ENCODE measurements at places on chromosomes 6 and 20. TPM values are rescaled to one million over a fixed set of nuclear protein-coding genes. Genes with fewer than 3 reads are reported as not detected.
A peak's percentile ranks its signal among the peaks of the same experiment; 100 is the strongest.

- DNase-seq = no peak
Observed at GRCh38 chr20:49894073-49894470, 21.3 kb downstream of the SPATA2 start.

DNA sequence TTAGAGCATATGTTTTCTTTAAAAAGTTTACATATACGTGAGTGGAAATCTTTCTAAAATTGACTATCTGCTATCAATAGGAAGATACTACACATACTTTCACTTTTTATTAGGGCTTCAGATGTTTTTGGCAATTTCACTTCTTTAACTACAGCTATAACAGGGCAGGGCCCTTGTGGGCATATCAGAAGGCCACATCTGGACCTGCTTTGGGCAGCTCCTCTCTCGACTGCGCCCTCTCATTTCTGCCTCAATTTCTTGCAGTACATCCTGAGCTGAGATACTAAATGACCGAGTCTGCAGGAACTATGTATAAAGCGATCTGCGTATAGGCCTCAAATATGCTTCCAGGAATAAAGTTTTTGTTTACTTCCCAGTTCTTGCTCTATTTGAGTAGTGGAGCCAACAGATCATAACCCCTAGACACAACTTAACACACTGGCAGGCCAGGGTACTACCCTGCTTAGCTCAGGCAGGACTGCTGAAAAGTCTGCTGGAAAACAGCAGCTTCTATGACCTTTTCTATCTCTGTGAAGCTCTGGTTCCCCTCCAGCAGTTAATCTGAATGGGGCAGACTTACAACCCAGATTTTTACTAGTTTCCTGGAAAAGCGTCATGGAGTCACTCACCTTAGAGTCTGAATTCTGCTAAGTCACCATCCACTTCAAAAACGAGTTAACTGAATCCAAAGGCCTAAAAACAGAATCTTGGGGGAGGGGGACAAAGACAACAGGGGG lies 12.7 kb downstream of the GCLC start:
- DNase-seq = no peak

DNA sequence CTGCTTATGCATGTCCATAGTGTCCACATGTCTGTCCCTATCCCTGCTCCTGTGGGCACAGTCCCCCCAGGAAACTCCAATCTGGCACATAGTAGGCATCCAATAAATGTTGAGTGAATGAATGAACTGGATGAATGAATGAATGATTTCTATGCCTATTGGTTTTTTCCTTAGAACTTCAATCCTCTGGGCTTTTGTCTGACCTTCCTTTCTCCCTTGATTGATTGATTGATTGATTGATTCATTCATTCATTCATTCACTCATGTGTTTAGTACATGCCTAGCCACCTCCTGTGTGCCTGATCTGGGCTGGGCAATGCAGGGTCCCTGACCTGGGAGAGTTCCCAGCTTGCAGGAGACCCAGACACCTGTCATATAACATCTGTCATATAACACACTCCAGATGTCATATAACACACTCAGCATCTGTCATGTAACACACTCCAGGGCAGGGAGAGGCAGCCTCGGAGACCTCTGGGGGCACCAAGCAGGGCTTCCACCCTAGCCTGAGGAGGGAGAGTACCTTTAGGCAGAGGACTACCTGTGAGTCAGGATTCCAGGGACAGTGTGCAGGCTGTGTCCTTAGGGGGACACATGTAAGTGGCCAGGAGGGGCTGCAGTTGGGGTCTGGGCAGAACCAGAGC lies 17.9 kb downstream of the VSTM2L start:
- DNase-seq = no peak

GRCh38 chr20:62165762-62166399 lies 16.9 kb upstream of the MTG2 start:
- DNase-seq = peak; percentile 68

- no peak for DNase-seq
Observed at GRCh38 chr6:9646342-9647070, 768.4 kb downstream of the TFAP2A start.

DNA sequence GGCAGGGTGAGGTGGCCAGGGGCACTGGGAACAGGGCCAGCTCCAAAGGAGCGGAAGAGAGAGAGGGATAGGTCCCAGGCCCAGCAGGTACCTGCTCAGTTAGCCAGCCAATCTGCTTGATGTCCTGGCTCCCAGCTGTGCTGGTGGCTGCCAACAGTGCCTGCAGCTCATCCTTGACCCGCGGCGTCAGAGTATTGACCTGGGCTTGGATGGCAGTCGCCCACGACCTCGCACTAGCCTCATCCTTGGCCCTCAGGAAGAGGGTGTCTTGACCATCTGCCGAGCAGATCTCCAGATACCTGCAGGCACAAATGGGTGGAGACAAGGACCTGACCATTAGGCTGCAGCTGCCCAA lies 11.1 kb upstream of the CDK5RAP1 start:
- DNase-seq = no peak

DNA sequence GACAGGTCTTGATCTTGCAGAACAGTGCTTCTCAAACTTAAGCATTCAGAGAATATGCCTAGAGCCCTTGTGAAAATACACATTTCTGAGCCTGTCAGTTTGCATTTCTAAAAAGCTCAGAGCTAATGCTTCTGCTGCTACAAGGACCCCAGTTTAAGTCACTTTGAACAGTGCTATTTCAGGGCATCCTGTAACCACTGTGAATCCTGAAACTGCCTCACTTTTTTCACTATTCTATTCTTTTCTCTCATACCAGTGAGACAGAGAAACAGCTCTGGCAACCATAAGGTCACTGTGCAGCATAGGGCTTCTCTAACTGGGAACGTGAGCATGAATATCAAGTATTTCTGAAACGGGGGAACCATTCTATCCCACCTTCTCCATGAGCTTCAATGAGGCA lies 51.2 kb downstream of the LGSN start:
- no peak for DNase-seq

GRCh38 chr20:17875106-17875980 lies 93.3 kb downstream of the SNX5 start:
- peak; percentile 66 for DNase-seq

DNA sequence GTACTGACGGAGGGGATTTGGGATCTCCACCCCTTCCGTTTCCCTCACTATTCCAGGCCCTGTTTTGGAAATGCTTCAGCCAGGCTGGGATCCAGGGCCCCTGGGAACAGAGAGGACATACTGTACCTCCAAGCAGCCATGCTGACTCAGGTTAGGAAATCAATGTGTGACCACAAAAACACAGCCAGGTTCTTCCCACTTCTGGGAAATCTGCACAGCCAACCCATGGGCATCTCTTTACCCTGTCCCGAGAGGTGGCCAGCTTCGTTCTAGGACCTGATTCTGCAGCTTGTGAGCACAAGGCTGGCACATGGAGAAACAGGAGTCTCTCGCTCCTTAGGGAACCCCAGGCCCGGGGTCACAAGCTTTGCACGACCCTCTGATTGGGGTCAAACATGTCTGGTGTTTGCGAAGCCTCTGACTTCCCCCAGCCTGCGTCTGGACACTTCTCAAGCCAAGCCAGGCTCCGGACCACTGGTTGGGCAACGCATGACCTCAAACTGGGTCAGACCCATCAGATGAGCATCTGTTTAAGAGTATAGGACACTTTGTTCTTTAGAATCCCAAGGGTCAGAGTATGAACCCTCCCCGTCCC lies 8.3 kb upstream of the TTPAL start:
- DNase-seq = peak; percentile 58

DNA sequence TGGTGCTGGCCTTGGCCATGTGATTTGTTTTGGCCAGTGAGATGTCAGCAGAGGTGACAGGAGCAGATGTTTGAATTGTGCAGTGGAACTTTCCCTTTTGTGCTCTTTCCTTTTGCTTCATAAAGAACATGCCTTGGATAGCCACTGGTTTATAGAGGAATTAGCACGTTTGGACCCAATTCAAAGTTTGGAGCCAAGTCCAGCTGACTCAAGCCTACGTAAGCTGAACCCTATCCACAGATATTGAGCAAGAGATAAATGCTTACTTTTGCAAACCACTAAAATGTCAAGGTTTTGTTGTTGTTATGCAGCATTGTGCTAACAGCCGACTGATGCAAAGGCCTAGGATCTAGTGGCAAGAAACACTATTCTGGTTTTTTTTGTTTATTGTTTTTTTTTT lies 230.9 kb upstream of the CITED2 start:
- no peak for DNase-seq

DNA sequence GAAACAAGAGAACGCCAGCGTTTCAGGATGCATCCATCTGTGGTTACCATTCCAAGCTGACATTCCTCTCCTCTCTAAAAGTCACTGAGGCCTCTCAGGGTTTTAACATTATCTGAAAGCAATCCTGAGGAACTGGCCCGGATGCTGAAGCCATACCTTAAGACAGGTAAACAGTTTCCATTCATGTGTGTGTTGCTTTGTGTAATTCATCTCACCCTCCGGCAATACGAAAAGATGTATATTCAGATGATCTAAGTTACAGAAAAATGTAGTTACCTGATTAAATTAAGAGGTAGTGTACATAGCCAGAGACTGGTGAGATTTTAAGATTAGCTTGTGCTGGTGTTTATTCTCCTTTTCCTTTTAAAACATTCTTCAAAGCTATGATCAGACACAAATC lies 68.4 kb upstream of the BACH2 start:
- DNase-seq = no peak

GRCh38 chr6:104952911-104953399 lies 4.0 kb upstream of the LIN28B start:
- DNase-seq = no peak

GRCh38 chr20:37928996-37929682 lies 26.2 kb downstream of the VSTM2L start:
- DNase-seq = no peak

DNA sequence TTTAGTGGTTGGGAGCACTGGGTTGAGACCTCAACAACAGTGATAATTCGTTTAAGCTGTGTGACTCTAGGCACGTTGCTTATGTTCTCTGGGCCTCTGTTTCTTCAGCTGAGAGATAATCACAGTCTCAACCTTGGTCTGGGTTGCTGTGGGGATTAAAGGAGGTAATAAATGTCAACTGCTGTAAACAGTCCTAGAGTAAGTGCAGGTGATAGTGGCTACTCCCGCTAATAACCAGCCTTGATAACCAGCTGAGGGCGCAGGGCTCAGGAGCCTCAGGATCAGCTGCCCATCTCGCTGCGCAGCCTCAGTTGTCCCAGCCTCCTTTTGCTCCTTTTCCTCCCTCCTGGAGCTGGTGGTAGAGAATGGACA lies 58.0 kb downstream of the JARID2 start:
- DNase-seq = no peak

GRCh38 chr6:77447254-77447653 lies 16.0 kb downstream of the HTR1B start:
- no peak for DNase-seq

GRCh38 chr6:13778028-13778427 lies 36.3 kb downstream of the MCUR1 start:
- no peak for DNase-seq

GRCh38 chr6:108592371-108593337 lies 31.9 kb downstream of the FOXO3 start:
- DNase-seq = peak; percentile 54

DNA sequence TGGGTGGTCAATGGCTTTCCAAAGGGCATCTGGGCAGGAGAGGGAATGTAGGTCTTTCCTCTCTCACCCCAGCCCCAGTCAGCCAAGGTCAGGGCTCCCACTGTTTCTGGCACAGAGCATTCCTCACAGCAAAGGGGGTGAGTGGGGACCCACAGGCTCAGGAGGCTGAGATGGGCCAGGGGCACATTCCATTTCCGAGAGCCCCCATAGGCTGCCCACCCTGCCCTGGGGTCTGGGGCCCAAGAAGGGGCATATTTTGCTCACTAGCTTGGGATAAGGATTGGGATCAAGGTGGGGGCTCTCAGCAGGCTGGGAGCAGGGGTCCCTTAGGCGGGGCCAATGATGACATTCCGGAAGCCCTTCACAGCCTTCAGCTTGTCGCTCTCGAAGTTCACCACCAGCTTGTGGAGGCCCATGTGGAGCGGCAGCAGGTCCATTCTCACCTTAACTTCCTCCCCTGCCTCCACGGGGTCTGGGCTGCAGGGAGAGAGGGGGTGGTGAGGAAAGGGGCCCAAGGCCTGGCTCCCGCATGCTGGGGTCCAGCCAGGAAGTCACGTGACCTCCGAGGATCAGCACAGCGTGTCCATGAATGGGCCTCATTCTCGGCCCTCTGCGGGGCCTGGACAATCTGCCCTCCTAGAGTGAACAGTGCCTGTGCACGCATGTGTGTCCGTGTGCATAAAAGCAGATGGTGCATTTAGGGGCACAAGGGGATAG lies 35.0 kb downstream of the TGM2 start:
- DNase-seq = no peak

DNA sequence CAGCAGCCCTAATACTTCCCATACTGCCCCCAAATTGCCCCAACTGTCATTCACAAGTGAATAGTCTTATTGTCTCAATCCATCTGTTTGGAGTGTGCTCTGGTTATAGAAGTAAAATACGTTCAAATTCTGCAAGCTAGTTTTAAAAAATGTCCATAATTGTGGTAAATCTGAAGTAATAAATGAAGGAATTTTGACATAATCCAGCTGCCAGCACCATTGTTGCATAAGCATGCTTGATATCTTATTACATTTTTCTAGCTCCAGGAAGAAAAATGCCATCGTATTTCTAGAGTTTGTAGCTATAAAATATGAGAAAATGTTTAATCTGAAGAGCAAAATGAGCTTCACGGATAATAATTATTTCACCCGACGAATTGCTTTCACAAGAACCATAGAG lies 664.7 kb downstream of the RFPL4B start:
- DNase-seq = no peak

- DNase-seq = no peak
Observed at GRCh38 chr6:83096791-83097190, 29.3 kb downstream of the DOP1A start.

DNA sequence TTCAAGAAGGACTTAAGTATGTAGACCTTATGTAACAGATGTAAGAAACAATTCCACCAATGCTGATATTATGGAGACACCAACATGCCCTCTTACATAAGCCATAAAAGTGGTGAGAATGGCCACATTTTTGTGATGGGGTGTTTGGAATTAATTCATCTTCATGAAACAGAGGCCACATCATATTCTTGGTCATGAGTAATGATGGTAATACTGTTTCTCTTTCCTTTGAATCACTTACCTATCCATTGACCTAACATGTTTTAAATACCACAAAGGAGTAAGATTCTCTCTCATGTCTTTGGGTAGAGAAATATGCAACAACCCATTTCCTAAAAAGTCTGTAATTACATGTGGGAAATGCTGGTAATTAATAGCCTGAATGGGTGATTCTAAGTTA lies 545.4 kb upstream of the FLRT3 start:
- no peak for DNase-seq

DNA sequence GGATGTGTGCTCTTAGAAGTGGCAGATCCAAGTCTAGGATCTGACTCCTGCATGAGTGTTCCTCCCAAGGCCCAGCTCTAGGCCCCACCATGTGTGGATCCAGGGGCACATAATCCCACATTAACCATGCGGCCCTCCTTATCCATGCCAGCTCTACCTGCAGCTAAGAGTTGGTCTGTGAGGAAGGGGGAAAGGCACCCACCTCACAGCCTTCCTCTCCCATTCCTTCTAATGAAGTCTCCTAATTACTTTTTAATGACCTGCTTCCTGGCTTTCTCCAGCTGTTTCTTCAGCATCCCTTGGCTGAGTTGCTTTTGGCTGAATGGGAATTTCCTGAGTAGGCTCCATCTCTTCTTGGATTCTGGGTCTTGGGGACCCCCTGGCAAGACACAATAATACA lies 52.2 kb downstream of the NPEPL1 start:
- DNase-seq = no peak

- no peak for DNase-seq
Observed at GRCh38 chr6:3085074-3085473, 16.8 kb downstream of the RIPK1 start.

SPAG4 gene
- 3.1 TPM for total RNA-seq

BTNL2 gene
- not detected for total RNA-seq

VSX1 gene
- total RNA-seq = not detected

SLC17A2 gene
- total RNA-seq = not detected

GSTA3 gene
- total RNA-seq = not detected

TSBP1 gene
- total RNA-seq = not detected

PGBD1 gene
- 2.3 TPM for total RNA-seq

FHL5 gene
- total RNA-seq = 6.9 TPM
